Activated CD8-positive, alpha-beta memory T cell treated with anti-CD3 and anti-CD28 coated beads, Interleukin-2, amount 10 ng/mL, durations not matched to agents 7 days and 5 days (primary cell): ENCODE measurements at places on chromosomes 3 and 15. TPM values are rescaled to one million over a fixed set of nuclear protein-coding genes. Genes with fewer than 3 reads are reported as not detected.

The ALG1L2 gene
- total RNA-seq: 1.4 TPM

The NEK10 gene
- 0.70 TPM for total RNA-seq

The RFT1 gene
- 32.4 TPM for total RNA-seq

The DNAH1 gene
- 13.9 TPM for total RNA-seq

The WDR49 gene
- total RNA-seq: not detected

The IFT57 gene
- total RNA-seq: 18.5 TPM

The EFHB gene
- 0.66 TPM for total RNA-seq

The CPLX3 gene
- 0.35 TPM for total RNA-seq

The ANKUB1 gene
- total RNA-seq: not detected

The TRAT1 gene
- total RNA-seq: 53.8 TPM

The GPR156 gene
- total RNA-seq: not detected

The SLC28A2 gene
- not detected for total RNA-seq

The AMIGO3 gene
- 0.19 TPM for total RNA-seq

The CFAP20DC gene
- 1.0 TPM for total RNA-seq

The GPR27 gene
- 2.3 TPM for total RNA-seq

The ZNF774 gene
- total RNA-seq: 1.6 TPM

The ARL8B gene
- 46.8 TPM for total RNA-seq

The SAMD7 gene
- total RNA-seq: not detected

The CCDC80 gene
- total RNA-seq: 1.5 TPM

The KIF15 gene
- total RNA-seq: 48.7 TPM

The CILP gene
- total RNA-seq: 0.05 TPM

The WWTR1 gene
- 1.8 TPM for total RNA-seq

The MAP6D1 gene
- 0.47 TPM for total RNA-seq

The CNTN3 gene
- not detected for total RNA-seq

The MAN2C1 gene
- total RNA-seq: 143 TPM

The NR2E3 gene
- not detected for total RNA-seq

The SNRPN gene
- total RNA-seq: 47.2 TPM

The PLSCR5 gene
- total RNA-seq: not detected

The CD200R1 gene
- 11.7 TPM for total RNA-seq

The BOC gene
- total RNA-seq: not detected

The UACA gene
- total RNA-seq: 1.0 TPM

The NAALADL2 gene
- not detected for total RNA-seq

The TMEM40 gene
- not detected for total RNA-seq

The ZNF385D gene
- not detected for total RNA-seq

The CP gene
- not detected for total RNA-seq
